Putamen (tissue), 1 donor: ENCODE measurements at places on chromosomes 2 and 18.

DNA sequence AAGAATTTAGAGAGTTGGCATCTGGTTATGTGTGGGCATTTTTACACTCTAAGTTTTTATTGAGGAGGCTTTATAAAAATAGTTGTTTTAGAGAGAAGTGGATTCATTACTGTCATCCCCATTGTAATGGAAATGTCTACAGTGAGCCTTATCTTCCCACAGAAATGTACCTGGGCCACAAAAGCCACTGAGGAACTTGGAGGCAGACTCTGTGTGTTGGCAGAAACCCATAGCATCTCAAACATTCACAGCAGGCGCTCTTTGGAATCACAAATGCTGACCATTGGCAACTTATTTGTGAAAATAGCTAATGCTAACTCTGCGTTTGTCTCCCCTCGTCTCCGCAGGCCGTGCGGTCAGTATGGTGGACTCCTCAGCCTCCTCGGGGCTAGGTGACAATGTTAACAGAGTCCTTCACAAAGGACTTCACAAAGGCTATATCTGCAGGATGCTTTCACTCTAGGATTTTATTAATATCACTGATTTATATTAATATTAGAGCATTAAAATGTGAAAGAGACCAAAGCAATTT, 689.1 kb upstream of the POU3F3 start:
- no peak for DNase-seq

GRCh38 chr2:168138374-168138773, 109.0 kb downstream of the STK39 start:
- no peak for DNase-seq

GRCh38 chr2:13003500-13003899, 286.8 kb downstream of the TRIB2 start:
- no peak for DNase-seq

DNA sequence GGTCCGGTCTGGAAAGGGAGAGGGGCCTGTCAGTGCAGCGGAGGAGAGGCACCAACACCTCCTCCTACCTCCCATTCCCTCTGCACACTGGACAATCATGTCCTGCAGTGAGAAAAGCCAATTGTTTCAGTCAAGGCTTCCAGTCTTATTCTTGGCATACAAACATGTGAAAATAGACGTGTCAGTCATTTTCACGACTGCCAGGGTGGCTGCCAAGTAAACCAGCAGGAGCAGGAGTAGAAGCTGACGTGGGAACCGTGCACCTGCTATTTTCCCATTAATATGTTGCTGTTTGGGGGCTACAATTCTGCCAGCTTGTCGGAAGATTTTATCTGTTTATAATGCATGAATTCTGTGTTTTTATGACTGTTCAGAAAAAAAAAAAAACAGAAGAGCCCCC, 202.3 kb downstream of the SPP2 start:
- no peak for DNase-seq

GRCh38 chr2:216354306-216354705, 18.0 kb downstream of the MARCHF4 start:
- no peak for DNase-seq
